Activated CD8-positive, alpha-beta T cell treated with anti-CD3 and anti-CD28 coated beads, Interleukin-2, amount 10 ng/mL, durations not matched to agents 7 days and 5 days (primary cell): ENCODE measurements at places on chromosomes 4 and X.

- no peak overlapping the region for H3K4me3 ChIP-seq
- peaks cover 21% of the 10 kb centered on the region for H3K36me3 ChIP-seq
- no peaks in the 10 kb centered on the region for H3K27me3 ChIP-seq
Observed at GRCh38 chr4:106149026-106149425, 167.0 kb downstream of the TBCK start.

- no peak within 1 kb of the TSS for H3K27ac ChIP-seq
- H3K36me3 ChIP-seq = no peaks in the 10 kb centered on the region
- H3K4me3 ChIP-seq = no peak within 1 kb of the TSS
Observed at GRCh38 chrX:151694661-151695582, at the start of gene PRRG3. TSS of gene PRRG3 (plus strand) at chrX:151695458. CDS start at chrX:151698815, 3,357 bp downstream.

- H3K27me3 ChIP-seq = no peaks in the 10 kb centered on the region
- DNase-seq = peak; percentile 24
- H3K4me3 ChIP-seq = no peak overlapping the region
- H3K27ac ChIP-seq = no peak overlapping the region
- peaks cover 5% of the 10 kb centered on the region for H3K36me3 ChIP-seq
Observed at GRCh38 chrX:78029663-78030062, 60.2 kb upstream of the PGAM4 start.

GRCh38 chr4:93578942-93579341 is 249.6 kb upstream of the ATOH1 start:
- H3K27ac ChIP-seq = no peak overlapping the region
- H3K4me1 ChIP-seq = no peaks in the 10 kb centered on the region
- H3K27me3 ChIP-seq = no peaks in the 10 kb centered on the region
- no peaks in the 10 kb centered on the region for H3K36me3 ChIP-seq

DNA sequence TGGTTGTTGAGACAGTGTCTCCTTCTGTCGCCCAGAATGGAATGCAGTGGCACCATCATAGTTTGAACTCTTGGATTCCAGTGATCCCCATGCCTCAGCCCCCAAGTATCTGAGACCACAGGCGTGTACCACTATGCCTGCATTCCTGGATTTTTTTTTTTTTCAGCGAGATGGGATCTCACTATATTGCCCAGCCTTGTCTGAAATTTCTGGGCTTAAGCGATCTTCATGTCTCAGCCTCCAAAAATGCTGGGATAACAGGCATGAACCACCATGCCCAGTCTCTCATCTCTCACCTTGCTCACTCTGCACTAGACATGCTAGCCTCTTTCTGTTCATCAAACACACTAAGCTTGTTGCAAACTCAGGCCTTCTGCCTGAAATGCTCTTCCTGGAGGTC is 104.1 kb downstream of the UBE2K start:
- no peak overlapping the region for H3K4me3 ChIP-seq
- no peaks in the 10 kb centered on the region for H3K4me1 ChIP-seq
- H3K36me3 ChIP-seq = no peaks in the 10 kb centered on the region

DNA sequence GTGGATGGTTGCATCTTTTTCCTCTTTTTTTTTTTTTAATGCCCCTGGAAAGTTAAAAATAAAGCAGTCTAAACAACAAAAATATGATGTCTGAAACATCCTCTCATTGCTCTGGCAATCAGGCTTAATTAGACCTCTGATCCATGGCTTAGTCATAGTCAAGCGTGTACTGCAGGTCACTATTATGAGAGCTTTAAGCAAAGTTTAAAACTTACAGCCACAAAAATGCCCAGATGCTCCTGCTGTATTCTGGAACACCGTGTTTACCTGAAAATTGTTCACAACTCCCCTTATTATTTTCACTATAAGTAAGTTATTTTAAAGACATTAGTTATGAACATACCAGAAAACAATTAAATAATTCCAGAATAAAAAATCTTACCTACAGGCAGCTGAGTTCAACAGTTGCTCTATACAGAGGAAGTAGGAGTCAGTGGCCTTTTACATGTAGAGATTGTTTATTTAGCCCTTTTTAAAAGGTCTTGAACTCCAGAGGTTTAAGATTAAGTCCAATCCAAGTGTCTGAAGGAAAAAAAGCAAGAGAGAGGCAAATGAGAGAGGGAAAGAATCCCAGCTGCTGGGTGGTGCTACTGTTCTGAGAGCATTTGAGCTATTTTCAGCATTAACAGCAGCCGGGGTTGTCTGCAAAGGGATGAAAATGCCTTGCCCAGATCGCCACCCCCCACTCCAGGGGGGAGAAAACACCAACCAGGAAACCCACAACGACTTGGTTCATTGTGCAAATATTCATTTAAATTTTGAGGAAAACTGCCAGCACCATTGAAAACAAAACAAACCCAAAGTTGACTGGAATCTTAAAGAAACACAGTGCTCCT is 36.9 kb downstream of the SORBS2 start:
- no peaks in the 10 kb centered on the region for H3K36me3 ChIP-seq
- no peaks in the 10 kb centered on the region for H3K4me1 ChIP-seq

DNA sequence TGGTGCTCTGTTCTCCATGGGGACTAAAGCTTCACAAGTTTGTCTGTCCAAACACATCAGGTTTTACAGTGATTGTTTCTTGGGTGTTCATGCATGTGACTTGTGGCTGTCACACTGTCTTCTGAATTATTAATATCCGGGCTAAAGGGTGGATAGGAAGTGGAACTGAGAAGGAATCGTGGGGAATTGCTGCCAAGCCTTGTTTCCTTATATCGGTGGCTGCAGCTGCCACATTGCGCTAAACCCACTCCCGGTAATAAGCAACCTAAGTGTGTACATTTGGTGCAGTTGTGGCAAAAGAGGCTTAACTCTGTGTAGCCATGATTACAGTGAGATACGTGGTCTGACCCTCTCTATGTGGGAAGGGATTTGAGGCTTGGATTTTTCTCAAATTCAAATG is 30.7 kb downstream of the SEPTIN11 start:
- no peaks in the 10 kb centered on the region for H3K27me3 ChIP-seq
- peaks cover 31% of the 10 kb centered on the region for H3K36me3 ChIP-seq
- peaks cover 70% of the 10 kb centered on the region for H3K4me1 ChIP-seq

DNA sequence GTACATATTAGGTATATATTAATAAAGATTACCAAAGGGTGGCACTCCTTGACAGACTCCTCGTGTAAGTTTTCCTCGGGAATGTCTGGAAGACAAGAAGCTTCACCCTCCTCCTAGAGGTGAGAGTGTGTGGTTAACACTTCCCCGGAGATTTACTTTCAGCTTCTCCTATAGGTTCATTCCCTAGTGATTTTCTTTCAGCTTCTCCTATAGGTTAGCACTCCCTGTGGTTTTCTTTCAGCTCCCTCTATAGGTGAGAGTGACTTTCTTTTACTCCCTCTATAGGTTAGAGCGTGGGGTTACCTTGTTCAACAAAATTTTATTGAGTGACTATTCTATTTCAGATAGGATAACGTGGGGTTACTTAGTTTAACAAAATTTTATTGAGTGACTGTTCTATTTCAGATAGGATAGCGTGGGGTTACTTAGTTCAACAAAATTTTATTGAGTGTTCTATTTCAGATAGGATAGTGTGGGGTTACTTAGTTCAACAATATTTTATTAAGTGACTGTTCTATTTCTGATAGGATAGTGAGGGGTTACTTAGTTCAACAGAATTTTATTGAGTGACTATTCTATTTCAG is 106.0 kb upstream of the PLAC1 start:
- DNase-seq = no peak
- H3K4me1 ChIP-seq = no peaks in the 10 kb centered on the region
- no peak overlapping the region for H3K27ac ChIP-seq
- H3K27me3 ChIP-seq = no peaks in the 10 kb centered on the region

DNA sequence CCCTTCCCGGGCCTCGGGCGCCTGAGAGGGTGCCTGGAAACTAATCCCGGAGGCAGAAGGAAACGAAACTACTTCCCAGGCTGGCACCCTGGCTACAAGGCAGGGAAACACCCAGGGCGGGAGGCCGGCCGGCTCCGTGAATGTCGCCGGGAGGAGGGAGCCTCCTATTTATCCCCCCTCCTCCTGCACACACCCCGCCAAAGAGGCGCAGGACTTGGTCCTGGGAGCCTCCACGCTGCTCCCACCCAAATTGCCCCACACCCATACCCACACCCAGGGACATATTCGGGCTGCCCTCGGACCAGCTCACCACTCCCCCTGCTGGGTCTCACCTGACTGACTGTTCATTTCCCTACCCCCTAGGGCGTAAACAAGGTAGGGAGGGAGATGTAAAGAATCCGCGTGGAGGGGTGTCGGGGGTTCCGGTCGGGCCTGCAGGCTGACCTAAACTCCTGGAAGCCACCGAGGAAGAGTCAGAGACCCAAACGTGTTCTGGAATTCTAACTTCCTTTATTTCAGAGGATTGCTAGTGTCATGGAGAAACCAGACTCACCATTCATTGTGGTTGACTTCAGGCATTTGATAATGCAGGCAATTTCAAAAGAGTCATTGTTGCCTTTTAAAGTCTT is at the start of gene BTC:
Gene BTC, minus strand, starts transcription at position 142 of the 629 bp plus-strand sequence. CDS start 198 bp downstream, outside the sequence.
- peaks cover 41% of the 10 kb centered on the region for H3K27me3 ChIP-seq
- no peak for DNase-seq
- no peaks in the 10 kb centered on the region for H3K4me1 ChIP-seq
- no peak within 1 kb of the TSS for H3K4me3 ChIP-seq

GRCh38 chr4:21992330-21992729 is 43.8 kb upstream of the KCNIP4 start:
- no peak overlapping the region for H3K4me3 ChIP-seq
- H3K4me1 ChIP-seq = no peaks in the 10 kb centered on the region
- H3K27me3 ChIP-seq = no peaks in the 10 kb centered on the region
- no peaks in the 10 kb centered on the region for H3K36me3 ChIP-seq

DNA sequence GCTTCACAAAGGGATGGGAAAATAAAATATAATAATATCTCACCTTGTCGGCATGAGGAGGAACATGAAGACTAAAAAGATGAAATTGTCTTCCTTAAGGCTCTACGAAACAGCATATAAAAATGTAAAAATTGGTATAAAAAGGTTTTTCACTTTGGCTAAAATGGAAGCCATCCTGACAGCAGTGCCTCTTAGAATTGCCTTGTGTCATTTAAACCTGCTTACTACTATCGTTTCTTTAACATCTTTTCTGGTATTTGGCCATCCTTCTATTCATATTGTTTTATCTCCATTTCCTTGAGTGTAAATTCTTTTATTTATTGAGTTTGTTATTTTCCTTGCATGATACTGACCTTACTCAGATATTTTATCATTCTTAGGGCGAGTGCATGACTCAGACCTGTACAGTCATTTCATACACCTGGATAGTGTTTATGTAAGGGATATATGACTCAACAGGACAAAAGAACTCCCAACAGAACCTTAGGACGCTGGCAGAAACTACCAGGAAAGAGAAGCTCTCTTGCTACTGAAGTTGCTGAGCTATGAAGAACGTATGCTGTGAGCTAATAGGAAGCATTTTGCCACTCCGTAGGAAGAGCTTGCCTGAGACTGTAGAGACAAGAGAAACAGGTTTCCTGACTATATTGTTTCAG is 5.8 kb upstream of the CDKN2AIP start:
- H3K4me1 ChIP-seq = peaks cover 11% of the 10 kb centered on the region
- no peaks in the 10 kb centered on the region for H3K36me3 ChIP-seq
- H3K4me3 ChIP-seq = no peak overlapping the region
- peaks cover 3% of the 10 kb centered on the region for H3K27me3 ChIP-seq
- DNase-seq = no peak

DNA sequence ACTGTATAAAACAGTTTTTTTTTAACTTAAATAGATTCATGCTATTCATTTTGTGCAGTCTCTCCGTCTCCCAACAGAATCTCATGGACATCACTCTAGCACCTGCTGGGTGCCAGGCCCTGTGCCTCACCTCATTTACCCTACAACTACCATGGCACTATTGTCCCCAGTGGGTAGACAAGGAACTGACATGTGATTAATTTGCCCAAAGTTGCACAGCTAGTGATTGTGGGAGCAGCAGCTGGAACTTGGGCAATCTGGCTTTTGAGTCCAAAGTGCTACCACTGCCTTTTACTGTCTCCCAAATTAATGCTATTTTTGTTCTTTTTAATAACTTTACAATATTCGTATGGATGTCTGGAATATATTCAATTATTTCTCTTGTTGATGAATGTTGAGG is 11.2 kb upstream of the PGRMC2 start:
- H3K36me3 ChIP-seq = no peaks in the 10 kb centered on the region
- no peak for DNase-seq
- no peaks in the 10 kb centered on the region for H3K27me3 ChIP-seq
- H3K4me3 ChIP-seq = no peak overlapping the region
- no peak overlapping the region for H3K27ac ChIP-seq

GRCh38 chr4:34800953-34801352 is 1443.4 kb downstream of the ARAP2 start:
- H3K27me3 ChIP-seq = no peaks in the 10 kb centered on the region
- no peaks in the 10 kb centered on the region for H3K36me3 ChIP-seq
- H3K4me3 ChIP-seq = no peak overlapping the region
- H3K4me1 ChIP-seq = no peaks in the 10 kb centered on the region
- DNase-seq = no peak
- H3K27ac ChIP-seq = no peak overlapping the region

DNA sequence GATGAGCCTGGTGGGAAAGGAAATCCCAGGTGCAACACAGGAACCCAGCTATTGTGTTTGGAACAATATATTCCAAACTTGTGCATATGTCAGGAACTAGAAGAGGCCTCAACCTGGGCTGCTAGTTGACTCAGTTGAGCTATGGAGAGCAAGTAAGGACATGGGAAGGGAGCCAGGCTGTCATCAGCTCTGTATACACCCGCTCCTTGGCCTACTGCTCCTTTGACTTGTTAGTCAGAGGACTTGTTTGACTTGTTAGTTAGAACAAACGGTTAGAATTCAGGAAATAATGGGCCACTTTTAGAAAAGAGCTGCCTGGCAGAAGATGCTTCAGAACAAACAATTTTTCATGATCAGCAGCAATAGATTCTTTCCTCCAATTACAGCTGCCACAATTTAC is 76.4 kb downstream of the CBLL2 start:
- H3K4me1 ChIP-seq = no peaks in the 10 kb centered on the region
- H3K27me3 ChIP-seq = no peaks in the 10 kb centered on the region
- H3K27ac ChIP-seq = no peak overlapping the region
- DNase-seq = no peak

DNA sequence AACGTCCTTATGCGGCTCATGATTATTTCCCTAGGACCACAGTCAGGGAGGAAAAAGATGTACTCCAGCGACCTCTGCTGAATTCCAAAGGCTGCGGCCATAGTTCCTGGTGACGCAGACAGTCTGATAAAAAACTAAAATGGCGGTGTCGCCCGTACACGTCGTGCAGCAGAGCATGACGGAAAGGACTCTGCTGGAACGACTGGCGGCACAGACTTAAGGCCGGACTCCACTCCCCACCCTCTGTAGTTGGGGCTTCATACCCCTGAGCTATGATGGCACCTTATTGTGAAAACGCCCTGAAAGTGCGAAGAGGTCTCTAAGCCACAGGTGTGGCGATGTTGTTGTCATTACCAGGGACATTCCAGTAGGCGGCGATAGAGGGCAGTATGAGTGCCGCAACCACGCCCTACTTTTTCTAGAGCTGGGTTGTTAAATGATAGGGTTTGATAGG is 90.0 kb upstream of the EDA2R start:
- DNase-seq = peak; percentile 59
- peak overlapping the region; percentile 83 for H3K4me3 ChIP-seq
- H3K4me1 ChIP-seq = peaks cover 2% of the 10 kb centered on the region
- no peaks in the 10 kb centered on the region for H3K27me3 ChIP-seq
- H3K36me3 ChIP-seq = no peaks in the 10 kb centered on the region
- H3K27ac ChIP-seq = peak overlapping the region; percentile 85
